ENCODE measurements at places on chromosomes 16 and 17.
A peak's percentile ranks its signal among the peaks of the same experiment; 100 is the strongest.

- DNase-seq = no peak
Measured at GRCh38 chr16:72657164-72657563, 390.8 kb downstream of the ZFHX3 start.

DNA sequence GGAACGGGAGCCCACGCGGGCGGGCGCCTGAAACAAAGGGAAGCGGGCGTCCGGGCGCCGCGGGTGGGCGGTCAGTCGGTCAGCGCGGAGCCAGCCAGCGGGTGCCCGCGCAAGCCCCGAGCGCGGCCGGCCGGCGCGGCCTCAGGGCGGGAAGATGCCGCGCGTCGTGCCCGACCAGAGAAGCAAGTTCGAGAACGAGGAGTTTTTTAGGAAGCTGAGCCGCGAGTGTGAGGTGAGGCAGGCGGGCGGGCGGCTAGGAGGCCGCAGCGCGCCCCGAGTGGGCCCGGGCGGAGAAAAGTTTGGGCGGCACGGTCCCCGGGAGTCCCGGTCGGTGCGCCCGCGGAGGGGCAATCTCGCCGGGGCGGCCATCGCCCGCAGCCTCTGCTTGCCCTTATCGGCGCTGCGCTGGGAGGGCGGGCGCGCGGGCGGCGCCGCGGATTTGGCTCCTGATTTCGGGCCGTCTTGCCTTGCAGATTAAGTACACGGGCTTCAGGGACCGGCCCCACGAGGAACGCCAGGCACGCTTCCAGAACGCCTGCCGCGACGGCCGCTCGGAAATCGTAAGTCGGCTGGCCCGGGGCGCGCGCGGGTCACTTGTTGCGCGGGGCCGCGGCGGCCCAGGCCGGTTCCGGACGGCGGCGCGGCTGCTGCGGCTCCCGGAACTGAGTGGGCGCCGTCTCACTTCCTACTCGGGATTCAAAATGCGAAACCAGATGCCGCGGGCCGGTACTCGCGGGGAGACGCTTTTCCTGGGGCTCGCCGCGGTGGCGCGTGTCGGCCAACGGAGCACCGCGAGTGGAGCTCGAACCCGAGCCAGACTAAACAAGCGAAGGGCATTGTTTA lies 526 bp downstream of the CBFB start:
- DNase-seq = peak; percentile 50

GRCh38 chr17:57577751-57578607 lies 167.1 kb downstream of the CCDC182 start:
- DNase-seq = no peak

DNA sequence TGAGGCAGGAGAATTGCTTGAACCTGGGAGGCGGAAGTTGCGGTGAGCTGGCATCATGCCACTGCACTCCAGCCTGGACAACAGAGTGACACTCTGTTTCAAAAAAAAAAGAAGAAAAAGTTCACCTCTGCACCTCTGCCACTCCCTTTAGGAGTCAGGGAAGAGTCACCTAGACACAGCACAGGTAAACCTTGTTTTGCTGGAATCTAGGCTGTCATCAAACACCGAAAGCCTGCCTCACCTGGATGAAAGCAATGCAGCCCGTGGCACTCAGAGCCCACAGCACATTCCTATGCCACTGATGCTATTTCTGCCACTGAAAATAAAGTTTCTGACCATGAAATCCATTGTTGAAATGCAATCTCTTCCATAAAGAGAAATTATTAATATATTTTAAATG lies 22.2 kb downstream of the CFAP52 start:
- no peak for DNase-seq

DNA sequence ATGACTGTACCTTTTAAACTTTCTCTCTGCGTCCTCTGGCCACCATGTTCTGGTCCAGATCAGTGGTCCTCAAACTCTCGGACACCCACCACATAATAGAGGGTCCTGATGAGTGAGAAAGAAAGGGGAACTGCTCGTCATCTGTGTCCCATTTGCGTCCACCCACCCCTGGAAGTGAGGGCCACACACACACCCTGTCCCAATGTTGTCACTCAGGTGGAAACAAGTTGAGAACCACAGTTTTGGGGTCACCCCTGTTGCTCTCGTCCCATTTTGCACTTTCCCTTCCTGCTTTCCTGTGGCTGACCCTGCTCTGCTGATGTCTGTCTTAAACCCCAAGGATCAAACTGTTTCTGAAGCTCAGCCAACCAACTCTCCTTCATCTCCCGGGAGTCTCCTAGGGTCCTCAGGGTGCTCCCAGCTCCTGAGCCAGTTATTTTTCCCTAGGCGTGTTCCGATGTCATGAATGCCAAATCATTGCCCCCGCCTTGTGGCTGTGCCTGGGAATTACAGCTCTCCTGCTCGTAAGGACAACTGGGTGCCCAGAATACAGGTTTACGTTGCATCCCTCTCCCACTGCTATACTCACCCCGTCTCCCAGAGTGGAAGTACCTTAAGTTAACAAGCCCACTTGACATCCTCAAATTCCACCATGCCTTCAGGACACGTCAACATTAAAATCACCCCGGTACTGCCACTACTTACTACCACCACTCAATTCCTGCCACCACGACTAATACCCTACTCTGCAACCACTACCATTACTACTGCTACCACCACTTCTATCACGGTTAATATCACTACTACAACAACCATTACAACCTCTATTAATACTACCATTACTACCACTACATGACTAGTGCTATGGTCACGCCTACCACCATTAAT lies 26.0 kb upstream of the HNF1B start:
- DNase-seq = no peak

DNA sequence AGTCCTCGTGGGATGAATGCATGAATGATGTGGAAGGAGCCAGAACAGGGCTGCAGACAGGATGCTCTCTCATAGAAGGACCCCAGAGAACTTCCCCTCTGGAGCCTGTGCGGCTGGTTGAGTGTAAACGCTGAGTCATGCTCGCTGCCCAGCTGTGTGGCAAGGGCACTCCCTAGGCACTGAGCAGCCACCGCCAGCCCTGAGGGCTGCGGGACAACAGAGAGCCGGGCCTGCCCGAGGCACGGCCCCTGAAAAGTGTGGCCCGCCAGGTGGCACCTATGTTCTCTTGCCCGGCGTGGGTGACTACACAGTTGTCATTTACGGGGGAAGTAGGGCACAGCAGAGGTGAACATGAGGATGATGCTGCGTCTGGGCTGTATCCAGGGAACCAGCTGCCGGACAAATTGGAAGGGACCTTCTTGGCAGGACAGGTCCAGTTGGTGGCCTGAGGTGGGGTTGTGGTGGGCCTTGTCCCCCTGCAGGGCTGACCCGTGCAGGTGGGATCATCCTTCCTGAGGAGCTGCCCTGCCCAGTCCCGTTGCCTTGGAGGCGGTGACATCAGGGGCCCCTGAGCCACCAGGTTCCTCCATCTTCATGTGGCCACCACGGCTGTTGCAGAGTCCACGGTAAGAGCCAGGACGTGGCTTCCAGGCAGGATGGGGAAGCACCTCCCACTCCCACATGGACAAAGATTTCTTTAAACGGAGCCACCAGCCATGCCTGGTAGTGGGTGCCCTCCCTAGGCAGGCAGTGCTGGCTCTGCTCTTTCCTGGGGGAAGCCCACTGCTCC lies 94.8 kb upstream of the CBX4 start:
- DNase-seq = no peak

GRCh38 chr17:7363311-7363710 lies 8.4 kb downstream of the TMEM95 start:
- no peak for DNase-seq

GRCh38 chr17:53924530-53925455 lies 102.1 kb downstream of the KIF2B start:
- no peak for DNase-seq

- DNase-seq = no peak
Measured at GRCh38 chr16:30741461-30741914, 6.7 kb upstream of the PHKG2 start.

DNA sequence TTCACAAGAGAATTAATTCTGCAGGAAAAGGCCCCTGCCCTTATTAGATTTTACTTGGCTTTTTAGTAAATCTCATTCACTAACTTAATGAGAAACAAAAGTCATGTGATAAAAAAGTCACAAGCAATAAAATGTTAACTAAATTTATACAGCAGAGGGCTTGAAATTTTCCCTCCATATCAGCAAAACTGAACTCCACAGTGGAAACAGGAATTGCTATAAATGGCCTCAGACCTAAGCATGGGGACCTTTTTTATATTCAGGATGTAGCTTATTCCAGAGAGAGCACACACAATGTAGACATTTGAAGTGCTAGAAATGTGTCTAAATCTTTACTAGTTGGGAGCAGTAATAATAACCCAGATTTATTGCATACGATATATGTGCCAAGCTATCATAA lies 291.5 kb downstream of the C16orf95 start:
- DNase-seq = no peak

- DNase-seq = no peak
Measured at GRCh38 chr16:75287708-75288107, 36.3 kb upstream of the BCAR1 start.

DNA sequence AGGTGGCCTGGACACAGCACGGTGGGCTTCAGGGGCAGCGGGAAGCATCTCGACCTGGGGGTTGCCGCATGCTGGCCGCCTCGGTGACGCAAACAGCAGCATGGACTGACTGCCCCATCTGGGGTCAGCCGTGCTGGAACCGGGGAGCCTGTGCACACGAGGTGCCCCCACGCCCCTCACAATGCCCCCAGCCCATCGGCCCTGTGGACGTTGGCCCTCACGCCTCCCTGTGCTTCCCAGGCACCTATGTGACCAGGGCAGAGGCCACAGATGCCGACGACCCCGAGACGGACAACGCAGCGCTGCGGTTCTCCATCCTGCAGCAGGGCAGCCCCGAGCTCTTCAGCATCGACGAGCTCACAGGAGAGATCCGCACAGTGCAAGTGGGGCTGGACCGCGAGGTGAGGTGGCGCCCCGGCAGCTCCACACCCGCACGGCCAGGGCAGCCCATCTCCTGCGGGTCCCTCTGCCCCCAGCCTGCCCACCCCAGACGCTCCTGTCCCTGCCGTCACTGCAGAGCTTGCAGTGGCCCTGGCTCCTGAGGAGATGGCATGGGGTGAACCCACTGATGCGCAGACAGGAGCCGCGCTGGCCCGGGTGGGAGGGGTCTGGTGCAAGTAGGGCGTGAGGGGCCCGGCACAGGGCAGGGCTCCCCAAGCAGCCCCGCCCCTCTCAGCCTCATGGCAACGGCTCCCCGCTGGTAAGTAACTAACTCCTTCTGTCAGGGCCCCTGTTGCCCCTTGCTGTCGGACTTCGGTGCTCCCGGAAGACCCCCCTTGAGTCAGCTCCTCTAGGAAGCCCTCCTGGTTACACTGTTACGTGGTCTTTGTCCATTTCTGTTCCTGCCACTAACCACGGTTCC lies 13.6 kb downstream of the CDH15 start:
- no peak for DNase-seq

DNA sequence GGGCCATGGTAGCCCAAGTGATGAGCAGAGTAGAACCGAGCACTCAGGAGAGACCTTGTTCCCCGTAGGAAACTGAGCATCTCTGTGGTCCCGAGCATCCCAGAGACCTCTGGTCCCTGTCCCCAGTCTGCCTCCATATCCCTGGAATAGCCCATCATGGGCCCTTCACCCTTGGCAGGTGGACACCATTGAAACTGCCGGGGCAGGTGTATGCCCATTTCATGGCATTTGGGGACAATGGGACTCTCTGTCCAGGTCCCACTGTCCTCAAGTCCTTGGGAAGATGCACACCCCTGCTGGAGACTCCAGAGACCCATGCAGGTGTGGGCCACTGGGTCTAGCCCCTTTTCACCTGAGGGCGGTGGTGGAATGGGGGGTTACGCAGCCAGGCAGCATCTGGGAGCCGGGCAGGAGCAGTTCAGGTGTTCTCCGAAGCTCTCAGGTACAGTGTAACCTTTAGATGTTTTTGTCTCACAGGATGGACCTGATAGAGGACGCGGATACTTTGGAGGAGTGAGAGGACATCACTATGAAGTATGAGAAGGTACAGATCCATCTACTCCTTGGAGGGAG lies 75.9 kb downstream of the GOSR1 start:
- DNase-seq = no peak

GRCh38 chr16:767743-768235 lies 7.3 kb downstream of the MSLN start:
- no peak for DNase-seq

- DNase-seq = no peak
Measured at GRCh38 chr16:53207810-53208752, 153.3 kb downstream of the CHD9 start.

DNA sequence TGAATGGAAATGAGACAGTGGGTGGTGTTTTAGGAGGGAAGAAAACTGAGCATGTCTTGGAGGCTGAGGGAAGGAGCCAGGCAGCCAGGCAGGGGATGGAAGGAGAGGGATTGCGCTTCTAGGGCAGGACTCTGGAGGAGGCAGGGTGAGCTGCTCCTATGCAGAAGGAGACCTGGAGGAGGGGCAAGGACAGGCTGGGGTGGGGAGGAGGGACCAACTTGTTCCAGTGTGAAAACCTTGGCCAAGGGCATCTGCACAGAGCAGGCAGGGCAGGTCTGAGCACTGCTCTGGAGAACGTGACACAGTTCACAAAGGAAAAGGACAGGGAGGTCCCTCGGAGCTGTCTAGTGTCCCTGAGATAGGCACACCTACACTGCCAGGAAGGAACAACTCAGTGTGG lies 5.5 kb downstream of the GALK1 start:
- DNase-seq = no peak

- no peak for DNase-seq
Measured at GRCh38 chr17:28929787-28930186, 21.5 kb downstream of the PHF12 start.

- DNase-seq = no peak
Measured at GRCh38 chr17:9432934-9433421, 142.6 kb downstream of the STX8 start.

DNA sequence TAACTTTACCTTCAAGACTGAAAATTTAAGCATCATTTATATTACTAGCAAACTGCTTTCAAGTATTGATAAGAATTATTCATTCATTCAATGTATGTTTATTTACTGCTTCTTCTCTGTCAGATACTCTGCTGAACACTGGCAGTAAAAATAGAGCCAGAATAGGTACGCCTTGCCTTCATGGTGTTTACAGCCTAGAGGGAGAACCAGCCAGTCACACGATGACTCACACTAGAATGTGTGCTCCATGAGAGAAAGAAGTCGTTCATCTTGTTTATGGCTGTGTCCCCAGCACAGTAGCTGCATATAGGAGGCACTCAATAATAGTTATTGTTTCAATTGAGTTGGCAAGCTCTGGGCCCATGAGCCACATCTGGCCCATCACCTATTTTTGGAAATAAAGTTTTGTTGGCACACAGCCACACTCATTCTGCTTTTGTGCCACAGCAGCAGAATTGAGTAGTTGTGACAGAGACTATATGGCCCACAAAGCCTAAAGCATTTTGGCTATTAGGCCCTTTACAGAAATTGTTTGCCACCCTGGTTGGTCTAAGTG lies 84.2 kb downstream of the TMC6 start:
- DNase-seq = no peak

DNA sequence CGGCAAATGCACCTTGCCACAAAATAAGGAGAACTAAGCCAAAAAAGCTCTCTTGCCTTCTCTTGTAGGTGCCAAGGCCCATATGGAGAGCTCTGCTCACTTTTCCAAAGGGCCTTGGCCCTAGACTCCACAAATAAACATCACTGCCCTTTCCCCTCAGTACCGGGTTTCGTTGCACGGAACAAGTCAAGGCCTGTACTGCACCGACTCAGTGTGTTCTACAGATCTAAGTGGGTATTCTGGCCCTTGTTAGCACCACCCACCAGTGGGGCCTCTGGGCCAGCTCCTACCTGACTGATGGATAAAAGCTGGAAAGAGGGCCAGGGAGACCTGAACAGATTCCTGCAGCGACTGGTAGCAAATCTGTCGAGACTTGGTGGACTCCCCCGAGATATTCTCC lies 43.7 kb upstream of the GSG1L start:
- DNase-seq = no peak
